Astrocyte (in vitro differentiated cells and primary cell): ENCODE measurements at places on chromosomes 2 and 18. TPM values are rescaled to one million over a fixed set of nuclear protein-coding genes. Genes with fewer than 3 reads are reported as not detected.
A peak's percentile ranks its signal among the peaks of the same experiment; 100 is the strongest.

PLCD4 gene
- 0.86 and 0.89 TPM in 2 replicates for total RNA-seq

- H3K27me3 ChIP-seq = no peaks in the 10 kb centered on the region
- no peak overlapping the region for H3K27ac ChIP-seq
- peak; percentile 14 for DNase-seq
- H3K36me3 ChIP-seq = no peaks in the 10 kb centered on the region
Observed at GRCh38 chr2:145408980-145409379, 889.1 kb upstream of the ZEB2 start.

DNA sequence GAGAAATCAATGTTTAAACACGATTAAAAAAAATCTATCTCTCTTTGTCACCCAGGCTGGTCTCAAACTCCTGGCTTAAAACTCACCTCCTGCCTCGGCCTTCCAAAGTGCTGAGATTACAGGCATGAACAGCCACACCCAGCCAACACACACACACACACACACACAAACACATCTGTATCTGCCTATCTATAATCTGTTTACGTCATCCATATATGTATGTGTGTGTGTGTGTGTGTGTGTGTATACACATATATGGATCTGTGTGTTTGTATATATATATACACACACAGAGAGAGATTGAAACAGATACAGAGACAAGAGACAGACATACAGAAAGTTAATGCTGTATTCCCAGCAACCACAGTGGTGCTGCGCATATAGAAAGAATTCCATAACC, 497.1 kb downstream of the DSC3 start:
- no peak for DNase-seq
- H3K4me1 ChIP-seq = no peaks in the 10 kb centered on the region
- H3K27me3 ChIP-seq = no peaks in the 10 kb centered on the region
- H3K27ac ChIP-seq = no peak overlapping the region

DNA sequence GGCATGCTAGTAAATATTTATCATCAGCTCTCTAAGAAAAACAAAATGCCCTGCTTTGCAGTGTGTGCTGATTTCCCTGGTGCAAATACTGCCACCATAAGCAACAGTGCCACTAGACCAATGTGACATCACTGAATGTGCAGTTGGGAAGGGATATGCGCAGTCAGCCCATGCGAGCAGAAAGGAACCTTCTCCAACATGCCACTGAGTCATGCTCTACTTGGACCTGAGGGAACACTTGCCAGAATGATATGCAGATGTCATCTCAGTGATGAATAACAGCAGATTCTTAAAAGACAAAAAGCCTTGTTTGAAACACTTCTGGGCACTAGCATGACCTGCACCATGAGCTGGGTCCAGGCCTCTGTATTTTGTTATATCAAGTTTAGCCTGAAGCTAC, 55.3 kb upstream of the REL start:
- H3K27ac ChIP-seq = no peak overlapping the region
- no peaks in the 10 kb centered on the region for H3K36me3 ChIP-seq
- peaks cover 6% of the 10 kb centered on the region for H3K27me3 ChIP-seq
- H3K4me1 ChIP-seq = no peaks in the 10 kb centered on the region
- DNase-seq = no peak
- H3K4me3 ChIP-seq = no peak overlapping the region

DNA sequence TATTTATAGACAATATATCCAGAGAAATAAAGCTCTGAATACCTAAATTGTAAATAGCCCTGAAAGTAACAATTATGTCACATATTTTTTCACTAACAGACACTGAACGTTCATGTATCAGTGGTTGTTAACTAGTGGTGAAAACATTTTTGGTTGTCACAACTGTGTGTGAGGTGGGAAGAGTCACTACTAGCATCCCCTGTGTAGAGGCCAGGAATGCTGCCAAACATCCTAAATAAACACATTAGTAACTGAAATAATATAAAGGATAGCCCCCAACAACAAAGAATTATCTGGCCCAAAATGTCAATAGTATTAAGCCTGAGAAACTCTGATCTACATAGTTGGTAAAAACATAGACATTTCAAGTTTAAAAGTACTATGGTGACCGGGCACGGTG, 64.5 kb downstream of the ROCK1 start:
- peaks cover 3% of the 10 kb centered on the region for H3K36me3 ChIP-seq
- H3K4me3 ChIP-seq = no peak overlapping the region
- no peak overlapping the region for H3K27ac ChIP-seq
- no peaks in the 10 kb centered on the region for H3K27me3 ChIP-seq
- H3K4me1 ChIP-seq = no peaks in the 10 kb centered on the region
- no peak for DNase-seq

DNA sequence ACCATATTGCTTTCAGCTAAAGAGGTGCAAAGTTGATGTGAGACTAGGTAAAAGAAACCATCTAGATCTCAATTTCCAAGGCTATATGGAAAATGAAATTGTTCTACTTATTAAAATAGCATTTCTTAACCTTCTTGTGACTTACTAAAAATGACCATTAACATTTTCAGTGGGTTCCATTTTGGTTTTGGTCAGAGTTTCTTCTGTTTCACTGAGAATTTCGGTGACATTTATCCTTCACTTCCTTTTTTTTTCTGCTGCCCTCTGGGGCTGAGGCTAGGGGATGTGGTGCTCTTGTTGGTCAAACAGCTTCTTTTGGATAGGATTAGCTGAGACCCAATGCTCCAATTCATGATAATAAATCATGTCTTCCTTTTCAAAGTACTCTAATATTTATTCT, 44.3 kb upstream of the REL start:
- H3K27me3 ChIP-seq = peaks cover 12% of the 10 kb centered on the region
- no peaks in the 10 kb centered on the region for H3K36me3 ChIP-seq
- H3K4me1 ChIP-seq = no peaks in the 10 kb centered on the region
- no peak overlapping the region for H3K4me3 ChIP-seq
- H3K27ac ChIP-seq = no peak overlapping the region
- DNase-seq = no peak

SPEG gene
- total RNA-seq = 71.2 and 76.1 TPM in 2 replicates

- no peak for DNase-seq
- H3K27me3 ChIP-seq = peaks cover 18% of the 10 kb centered on the region
- no peaks in the 10 kb centered on the region for H3K36me3 ChIP-seq
- H3K27ac ChIP-seq = no peak overlapping the region
Observed at GRCh38 chr2:94993176-94994062, 32.1 kb upstream of the MAL start.

DUSP2 gene
- total RNA-seq = 0.84 and 0.95 TPM in 2 replicates

PARD6G gene
- total RNA-seq = 26.9 and 29.6 TPM in 2 replicates

CHRNG gene
- total RNA-seq = not detected in 2 replicates
